ENCODE measurements at places on chromosomes 12 and 14. TPM values are rescaled to one million over a fixed set of nuclear protein-coding genes. Genes with fewer than 3 reads are reported as not detected.

Gene EML5
- 0.22 TPM for polyA plus RNA-seq

Gene MYF6
- polyA plus RNA-seq: not detected

Gene GALNT6
- 0.71 TPM for polyA plus RNA-seq

Gene KRT73
- polyA plus RNA-seq: not detected

Gene CLEC2B
- 5.2 TPM for polyA plus RNA-seq

Gene GZMH
- polyA plus RNA-seq: 0.61 TPM

Gene PRR4
- polyA plus RNA-seq: 5.5 TPM

Gene ALX1
- not detected for polyA plus RNA-seq

Gene ACOT4
- 0.27 TPM for polyA plus RNA-seq

Gene ITGB7
- 0.75 TPM for polyA plus RNA-seq

Gene BDKRB1
- 0.23 TPM for polyA plus RNA-seq

Gene KLRF1
- 0.08 TPM for polyA plus RNA-seq

Gene HOXC9
- not detected for polyA plus RNA-seq

Gene TTC6
- not detected for polyA plus RNA-seq

Gene CFAP251
- polyA plus RNA-seq: 1.4 TPM

Gene TROAP
- polyA plus RNA-seq: 0.11 TPM

Gene HNF1A
- 0.03 TPM for polyA plus RNA-seq

Gene GPR135
- 0.84 TPM for polyA plus RNA-seq

Gene NOP9
- 13.5 TPM for polyA plus RNA-seq

Gene TAS2R7
- polyA plus RNA-seq: not detected

Gene MGST1
- 61.9 TPM for polyA plus RNA-seq
